Keratinocyte (primary cell): ENCODE measurements at places on chromosomes 5 and 9. TPM values are rescaled to one million over a fixed set of nuclear protein-coding genes. Genes with fewer than 3 reads are reported as not detected.

GRCh38 chr5:79621056-79621455 lies 8.8 kb downstream of the TENT2 start:
- H3K4me1 ChIP-seq, result peaks cover 6% of the 10 kb centered on the region
- peak; percentile 35 for DNase-seq
- peaks cover 11% of the 10 kb centered on the region for H3K36me3 ChIP-seq
- H3K27ac ChIP-seq, result peak overlapping the region; percentile 33
- no peak overlapping the region for H3K4me3 ChIP-seq

GRCh38 chr9:32783168-32783891 lies at the start of gene TMEM215:
Gene TMEM215 (plus strand): TSS chr9:32783540. CDS start chr9:32784184, 644 bp downstream.
- H3K27me3 ChIP-seq, result peaks cover 40% of the 10 kb centered on the region
- no peaks in the 10 kb centered on the region for H3K4me1 ChIP-seq
- no peak for DNase-seq
- H3K4me3 ChIP-seq, result no peak within 1 kb of the TSS
- H3K27ac ChIP-seq, result no peak within 1 kb of the TSS

Gene SLC4A9
- polyA plus RNA-seq, result 0.04 to 0.14 TPM (median 0.07 TPM) in 3 replicates

GRCh38 chr5:77852514-77853352 lies 76.6 kb upstream of the TBCA start:
- no peak for DNase-seq
- no peak overlapping the region for H3K27ac ChIP-seq
- H3K36me3 ChIP-seq, result no peaks in the 10 kb centered on the region
- H3K27me3 ChIP-seq, result peaks cover 51% of the 10 kb centered on the region
- no peak overlapping the region for H3K4me3 ChIP-seq

DNA sequence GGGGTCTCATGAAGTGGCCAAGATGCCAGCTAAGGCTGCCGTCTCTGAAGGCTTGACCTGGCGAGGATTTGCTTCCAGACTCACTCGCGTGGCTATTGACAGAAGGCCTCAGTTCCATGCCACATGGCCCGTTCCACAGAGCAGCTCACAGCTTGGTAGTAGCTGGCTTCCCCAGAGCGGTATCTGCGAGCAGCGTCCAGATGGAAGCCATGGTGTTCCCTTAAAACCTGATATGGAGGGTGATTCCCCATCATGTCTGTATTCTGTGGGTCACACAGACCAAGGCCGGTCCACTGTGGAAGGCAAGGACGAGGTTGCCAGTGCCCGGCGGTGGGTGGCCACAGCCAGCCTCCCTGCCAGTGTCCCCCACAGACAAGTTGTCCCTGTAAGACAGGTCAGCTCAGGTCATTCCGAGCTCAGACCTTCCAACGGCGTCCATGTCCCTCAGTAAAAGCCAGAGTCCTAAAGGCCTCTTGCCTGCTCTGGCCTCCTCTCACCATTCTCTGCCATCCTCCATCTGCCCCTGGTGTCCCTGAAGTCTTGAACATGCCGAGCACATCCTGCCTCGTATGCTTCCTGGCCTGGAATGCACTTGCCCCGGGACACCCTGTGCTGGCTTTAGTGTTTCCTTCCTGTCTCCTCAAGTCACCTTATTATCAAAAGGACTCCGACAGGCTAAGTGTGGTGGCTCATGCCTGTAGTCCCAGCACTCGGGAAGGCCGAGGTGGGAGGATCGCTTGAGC lies 61.3 kb upstream of the LRRTM2 start:
- no peak overlapping the region for H3K27ac ChIP-seq
- H3K27me3 ChIP-seq, result no peaks in the 10 kb centered on the region
- no peaks in the 10 kb centered on the region for H3K4me1 ChIP-seq
- DNase-seq, result no peak

DNA sequence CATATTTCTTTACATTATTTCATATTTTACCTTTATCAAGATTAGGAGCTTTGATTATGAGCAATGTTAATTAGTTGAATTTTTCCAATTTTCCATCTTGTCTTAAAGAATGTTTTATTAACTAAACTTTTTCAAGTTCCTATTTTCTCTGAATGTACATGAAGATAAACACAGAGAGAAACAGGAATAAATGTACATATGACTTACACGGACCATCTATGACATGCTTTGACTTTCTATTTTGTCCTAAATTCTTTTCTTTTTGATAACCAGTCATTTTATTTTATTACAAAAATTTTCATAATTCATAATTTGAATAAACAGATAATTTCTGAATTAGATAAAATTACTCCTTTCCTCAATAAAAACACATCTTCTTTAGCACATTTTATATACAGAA lies 1038.8 kb upstream of the ARRDC3 start:
- H3K4me3 ChIP-seq, result no peak overlapping the region
- H3K36me3 ChIP-seq, result no peaks in the 10 kb centered on the region
- H3K4me1 ChIP-seq, result no peaks in the 10 kb centered on the region
- H3K27me3 ChIP-seq, result no peaks in the 10 kb centered on the region
- no peak overlapping the region for H3K27ac ChIP-seq

DNA sequence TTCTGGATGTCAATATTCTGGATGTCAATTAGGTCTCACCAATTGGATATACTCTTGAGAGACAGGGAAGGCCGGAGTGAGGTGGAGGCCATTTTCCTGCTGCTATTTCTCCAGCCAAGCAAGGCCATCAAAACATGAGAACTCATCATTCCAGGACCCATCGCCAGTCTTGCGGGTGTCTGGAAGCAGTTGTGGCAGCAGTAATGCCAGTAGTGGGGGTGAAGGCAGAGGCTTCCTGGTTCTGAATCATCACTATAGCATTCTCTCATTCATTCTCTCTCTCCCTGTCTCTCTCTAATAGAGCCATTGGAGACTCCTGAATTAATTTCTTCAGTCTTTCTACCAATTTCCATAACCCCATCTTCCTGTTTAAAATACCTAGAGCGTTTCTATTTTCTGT lies 71.8 kb downstream of the EGFLAM start:
- no peak overlapping the region for H3K4me3 ChIP-seq
- no peak for DNase-seq
- H3K27me3 ChIP-seq, result no peaks in the 10 kb centered on the region
- peaks cover 13% of the 10 kb centered on the region for H3K4me1 ChIP-seq
- H3K36me3 ChIP-seq, result no peaks in the 10 kb centered on the region

GRCh38 chr5:119355685-119356611 lies at the start of gene TNFAIP8:
Gene TNFAIP8 (plus strand): TSS chr5:119356019. CDS start chr5:119356091, 72 bp downstream.
- no peaks in the 10 kb centered on the region for H3K36me3 ChIP-seq
- H3K4me3 ChIP-seq, result peak within 1 kb of the TSS; percentile 70
- no peak for DNase-seq
- peak within 1 kb of the TSS; percentile 65 for H3K27ac ChIP-seq
- no peaks in the 10 kb centered on the region for H3K27me3 ChIP-seq

Gene PCDHAC1
- polyA plus RNA-seq, result 0.14 to 0.64 TPM (median 0.45 TPM) in 3 replicates

- H3K27ac ChIP-seq, result no peak overlapping the region
- no peak overlapping the region for H3K4me3 ChIP-seq
- peaks cover 36% of the 10 kb centered on the region for H3K4me1 ChIP-seq
- H3K36me3 ChIP-seq, result peaks cover under 1% of the 10 kb centered on the region
- no peak for DNase-seq
- H3K27me3 ChIP-seq, result no peaks in the 10 kb centered on the region
These were observed 206.4 kb downstream of the AOPEP start for GRCh38 chr9:94932652-94933510.

DNA sequence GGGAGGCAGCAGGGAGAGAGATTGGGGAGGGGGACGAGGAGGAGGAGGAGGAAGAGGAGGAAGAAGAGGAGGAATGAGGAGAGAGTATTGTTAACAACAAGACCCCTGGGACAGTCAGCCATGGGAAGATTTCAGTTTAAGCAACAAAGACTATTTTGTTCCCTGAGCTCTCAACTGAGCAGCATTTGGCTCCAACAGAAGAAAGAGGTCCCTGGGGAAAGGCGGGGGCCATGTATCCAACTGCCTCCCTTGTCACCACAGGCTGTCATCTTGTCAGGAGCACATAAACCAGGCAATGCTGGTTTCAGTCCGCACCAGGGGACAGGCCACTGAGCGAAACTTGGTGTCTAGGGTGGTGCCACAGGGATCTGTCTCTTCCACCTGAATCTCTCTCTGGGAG lies 316.1 kb downstream of the TLE1 start:
- no peak overlapping the region for H3K4me3 ChIP-seq
- H3K4me1 ChIP-seq, result peaks cover 3% of the 10 kb centered on the region
- no peak for DNase-seq
- H3K27ac ChIP-seq, result no peak overlapping the region
- no peaks in the 10 kb centered on the region for H3K36me3 ChIP-seq

Gene TMEM38B
- polyA plus RNA-seq, result 7.7 to 9.8 TPM (median 7.9 TPM) in 3 replicates

Gene CNTFR
- polyA plus RNA-seq, result 0.42 to 1.5 TPM (median 0.66 TPM) in 3 replicates

GRCh38 chr5:83711982-83712601 lies 8.6 kb downstream of the HAPLN1 start:
- H3K27me3 ChIP-seq, result peaks cover 6% of the 10 kb centered on the region
- no peaks in the 10 kb centered on the region for H3K4me1 ChIP-seq
- H3K4me3 ChIP-seq, result no peak overlapping the region
- H3K27ac ChIP-seq, result no peak overlapping the region
- no peak for DNase-seq
- H3K36me3 ChIP-seq, result no peaks in the 10 kb centered on the region

Gene CENPK
- polyA plus RNA-seq, result 3.2 to 15.4 TPM (median 7.4 TPM) in 3 replicates

- peak overlapping the region; percentile 65 for H3K27ac ChIP-seq
- DNase-seq, result no peak
- no peaks in the 10 kb centered on the region for H3K36me3 ChIP-seq
- no peaks in the 10 kb centered on the region for H3K27me3 ChIP-seq
- no peak overlapping the region for H3K4me3 ChIP-seq
These were observed 5.7 kb downstream of the TMC1 start for GRCh38 chr9:72526901-72527800.

Gene ANKRD18B
- polyA plus RNA-seq, result 1.1 to 16.9 TPM (median 2.9 TPM) in 3 replicates

Gene PAIP2
- 31.0 to 65.6 TPM (median 43.8 TPM) in 3 replicates for polyA plus RNA-seq

- H3K4me3 ChIP-seq, result no peak overlapping the region
- no peak for DNase-seq
- no peaks in the 10 kb centered on the region for H3K4me1 ChIP-seq
- no peaks in the 10 kb centered on the region for H3K27me3 ChIP-seq
These were observed 113.1 kb downstream of the HTR4 start for GRCh38 chr5:148541054-148541835.

DNA sequence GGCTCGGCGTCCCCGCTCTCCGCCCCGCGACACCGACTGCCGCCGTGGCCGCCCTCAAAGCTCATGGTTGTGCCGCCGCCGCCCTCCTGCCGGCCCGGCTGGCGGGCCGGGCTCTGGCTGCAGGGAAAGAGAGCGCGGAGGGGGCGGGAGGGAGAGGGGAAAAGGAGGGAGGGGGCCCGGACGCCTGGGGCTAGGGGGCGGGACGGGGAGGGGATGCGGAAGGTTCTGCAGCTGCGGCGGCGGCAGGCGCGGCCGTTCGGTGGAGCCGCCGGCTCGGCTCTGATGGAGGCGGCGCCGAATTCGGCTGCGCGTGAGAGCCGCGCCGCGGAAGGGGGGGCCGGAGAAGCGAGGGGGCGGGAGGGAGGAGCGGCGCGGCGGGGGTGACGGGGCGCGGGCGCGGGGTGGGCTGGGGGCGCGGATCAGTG lies at the start of gene MARCHF11:
TSS of gene MARCHF11 (minus strand) at position 281 of the 425 bp plus-strand sequence. CDS start at position 65, 216 bp downstream.
- no peak for DNase-seq
- H3K4me3 ChIP-seq, result no peak within 1 kb of the TSS
- no peaks in the 10 kb centered on the region for H3K4me1 ChIP-seq
- no peaks in the 10 kb centered on the region for H3K36me3 ChIP-seq
- peaks cover 18% of the 10 kb centered on the region for H3K27me3 ChIP-seq

DNA sequence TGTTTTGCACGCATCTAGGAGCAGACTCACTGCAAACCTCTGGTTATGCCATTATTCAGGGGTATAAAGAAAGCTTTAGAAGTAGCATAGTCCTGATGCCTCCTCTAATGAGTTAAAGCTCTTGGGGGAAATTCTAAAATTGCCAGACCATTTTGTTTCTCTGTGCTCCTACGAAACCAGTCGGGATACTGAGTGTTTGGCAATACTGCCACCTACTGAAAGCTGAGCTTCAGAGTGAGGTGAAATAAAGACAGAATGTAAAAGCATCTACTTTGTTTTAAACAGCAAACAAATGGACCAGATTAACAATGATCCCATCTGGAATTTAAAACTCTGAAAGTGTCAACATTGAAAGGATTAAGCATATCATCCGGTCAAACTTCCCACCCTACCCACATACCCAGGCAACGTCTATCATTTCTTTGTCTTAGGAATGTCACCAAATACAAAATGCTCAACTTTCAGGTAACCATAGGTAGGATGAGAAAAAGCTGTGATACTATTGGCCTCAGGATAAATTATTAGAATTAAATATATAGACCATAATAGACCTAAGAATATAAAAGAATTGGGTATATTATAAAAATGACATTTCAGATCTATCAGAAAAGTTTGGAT lies 77.8 kb upstream of the SHISAL2B start:
- H3K27me3 ChIP-seq, result no peaks in the 10 kb centered on the region
- no peak overlapping the region for H3K4me3 ChIP-seq
- no peak for DNase-seq
- no peaks in the 10 kb centered on the region for H3K36me3 ChIP-seq

- H3K36me3 ChIP-seq, result no peaks in the 10 kb centered on the region
- H3K27me3 ChIP-seq, result no peaks in the 10 kb centered on the region
- no peaks in the 10 kb centered on the region for H3K4me1 ChIP-seq
- H3K4me3 ChIP-seq, result no peak overlapping the region
- no peak overlapping the region for H3K27ac ChIP-seq
These were observed 485.4 kb upstream of the CLINT1 start for GRCh38 chr5:158344376-158344775.

- H3K36me3 ChIP-seq, result no peaks in the 10 kb centered on the region
- DNase-seq, result no peak
- no peak overlapping the region for H3K27ac ChIP-seq
- no peak overlapping the region for H3K4me3 ChIP-seq
These were observed 6.5 kb upstream of the BTNL3 start for GRCh38 chr5:180982008-180982741.

Gene ACTBL2
- 0.35 to 2.7 TPM (median 0.68 TPM) in 3 replicates for polyA plus RNA-seq

Gene C1QTNF3
- polyA plus RNA-seq, result 0.17 to 1.1 TPM (median 1.0 TPM) in 3 replicates

DNA sequence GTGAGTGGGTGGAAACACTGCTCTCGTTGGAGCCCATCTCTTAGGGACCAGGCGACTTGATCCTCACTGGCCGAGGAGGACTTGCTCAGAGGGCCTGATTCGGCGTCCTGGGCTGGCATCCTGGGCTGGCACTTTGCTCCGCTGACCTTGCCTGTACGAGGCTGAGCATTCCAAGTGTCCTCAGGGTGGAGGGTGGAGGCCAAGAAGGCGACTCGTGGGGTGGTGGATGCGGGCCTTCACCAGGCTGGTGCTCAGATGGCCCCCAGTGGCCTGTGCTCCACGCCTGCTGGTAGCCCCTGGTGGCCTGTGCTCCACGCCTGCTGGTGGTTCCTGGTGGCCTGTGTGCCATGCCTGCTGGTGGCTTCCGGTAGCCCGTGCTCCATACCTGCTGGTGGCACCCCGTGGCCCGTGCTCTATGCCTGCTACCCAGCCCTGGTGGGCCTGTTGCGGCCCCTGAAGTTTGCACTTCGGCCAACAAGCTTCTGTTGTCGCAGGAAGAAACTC lies 42.9 kb downstream of the PHF2 start:
- no peaks in the 10 kb centered on the region for H3K36me3 ChIP-seq
- no peak for DNase-seq
- H3K27me3 ChIP-seq, result no peaks in the 10 kb centered on the region
- no peak overlapping the region for H3K4me3 ChIP-seq

Gene IFNA6
- not detected in 3 replicates for polyA plus RNA-seq

GRCh38 chr5:54215233-54215736 lies 95.1 kb downstream of the ARL15 start:
- H3K27ac ChIP-seq, result no peak overlapping the region
- H3K4me3 ChIP-seq, result no peak overlapping the region
- no peak for DNase-seq

DNA sequence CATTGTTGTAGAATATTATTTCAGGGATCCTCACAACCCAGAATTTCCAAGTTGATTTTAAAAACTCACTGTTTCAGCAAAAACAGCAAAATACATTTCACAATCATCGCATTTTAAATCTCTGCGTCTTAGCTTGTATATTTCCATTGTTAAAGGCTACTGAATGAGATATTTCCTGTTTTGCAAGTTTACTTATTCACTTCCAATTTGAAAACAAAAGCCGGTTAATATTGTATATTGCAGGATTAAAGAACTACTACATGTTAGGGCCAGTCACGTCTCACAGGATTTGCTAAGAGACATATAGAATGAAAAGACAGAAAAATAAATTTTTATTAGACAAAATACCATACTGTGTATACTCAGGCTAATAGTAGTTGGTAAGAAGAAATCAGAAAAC lies 395.9 kb upstream of the CDH9 start:
- no peak overlapping the region for H3K4me3 ChIP-seq
- no peak overlapping the region for H3K27ac ChIP-seq
- peaks cover 5% of the 10 kb centered on the region for H3K4me1 ChIP-seq
